Ovary (tissue), 10 donors: ENCODE measurements at places on chromosomes 13 and 19. TPM values are rescaled to one million over a fixed set of nuclear protein-coding genes. Genes with fewer than 3 reads are reported as not detected.

DNA sequence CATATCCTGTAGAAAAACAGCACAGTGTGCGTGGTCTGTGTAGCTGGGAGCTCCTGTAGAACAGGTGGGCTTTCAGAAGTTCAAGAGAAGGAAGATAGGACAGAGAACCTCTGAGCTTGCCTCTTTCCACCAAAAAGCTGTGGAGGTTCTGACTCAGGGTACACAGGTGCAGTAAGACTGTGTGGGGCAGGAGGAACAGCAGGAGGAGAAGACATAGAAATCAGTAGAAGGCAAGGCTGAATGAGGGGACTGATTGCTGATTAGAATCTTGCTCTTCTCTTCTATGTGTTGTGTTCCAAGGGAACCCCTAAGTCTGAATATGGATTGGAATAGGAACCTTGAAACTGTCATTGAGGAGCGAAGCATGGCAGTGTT lies 122.7 kb downstream of the AKAP11 start:
- DNase-seq: no peak
- no peak overlapping the region for H3K4me3 ChIP-seq
- H3K27me3 ChIP-seq: no peaks in the 10 kb centered on the region
- H3K36me3 ChIP-seq: no peaks in the 10 kb centered on the region
- no peak overlapping the region for H3K27ac ChIP-seq

GRCh38 chr13:25302121-25302520 lies 696 bp downstream of the NUP58 start:
- no peak for DNase-seq
- no peaks in the 10 kb centered on the region for H3K27me3 ChIP-seq
- peak overlapping the region; percentile 94 for H3K27ac ChIP-seq
- H3K4me1 ChIP-seq: peaks cover 5% of the 10 kb centered on the region
- H3K4me3 ChIP-seq: peak overlapping the region; percentile 63
- H3K36me3 ChIP-seq: no peaks in the 10 kb centered on the region

The CNN1 gene
- 53.9 TPM for total RNA-seq

The ZNF613 gene
- total RNA-seq: 7.8 TPM

DNA sequence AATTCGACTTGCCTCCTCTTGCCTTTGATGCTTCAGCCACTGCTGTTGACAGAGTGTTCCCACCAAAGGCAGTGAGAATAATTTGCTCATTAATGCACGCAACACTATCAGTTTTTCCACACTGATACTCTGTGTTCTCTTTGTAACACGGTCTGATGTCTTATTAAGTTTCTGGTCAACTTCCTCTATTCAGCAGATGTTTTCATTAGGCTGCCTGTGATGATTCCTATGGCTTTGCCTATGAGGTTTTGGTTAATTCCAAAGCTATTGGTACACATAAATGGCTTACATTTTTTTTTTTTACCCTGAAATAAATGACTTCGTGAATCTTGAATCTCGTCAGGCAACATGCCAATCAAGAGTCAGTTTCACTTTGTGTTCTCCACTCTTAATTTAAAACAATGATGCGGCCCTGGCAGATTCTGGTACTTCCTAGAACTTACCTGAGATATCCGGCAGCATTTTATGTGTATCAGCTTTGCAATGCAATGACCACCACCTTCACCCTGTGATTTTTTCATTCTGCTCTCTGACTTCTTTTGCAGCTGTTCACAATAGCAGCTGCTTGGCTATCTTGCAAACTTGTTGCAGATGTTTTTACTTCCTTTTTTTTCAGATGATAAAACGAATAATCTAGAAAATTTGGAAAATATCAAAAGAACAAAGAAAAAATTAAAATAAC lies 27.5 kb upstream of the KL start:
- H3K27ac ChIP-seq: no peak overlapping the region
- H3K36me3 ChIP-seq: no peaks in the 10 kb centered on the region

The C13orf42 gene
- not detected for total RNA-seq

DNA sequence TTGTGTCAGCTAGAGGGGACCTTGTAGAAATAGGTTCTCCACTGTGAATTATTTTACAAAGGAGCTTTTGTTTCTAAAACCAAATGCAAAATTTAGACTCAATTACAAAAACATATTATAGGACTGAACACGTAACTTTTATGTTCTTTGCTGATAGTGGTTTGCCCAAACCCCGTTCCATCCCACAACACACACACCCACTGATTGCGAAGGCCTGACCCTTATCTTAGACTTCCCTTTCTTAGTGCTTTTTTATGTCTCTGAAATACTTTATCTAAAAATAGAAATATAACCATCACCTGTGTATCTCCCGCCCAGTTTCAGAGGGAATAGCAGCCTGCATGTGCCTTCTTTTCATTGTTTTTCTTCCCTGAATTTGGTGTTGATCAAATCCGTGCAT lies 13.0 kb downstream of the CCNA1 start:
- no peaks in the 10 kb centered on the region for H3K27me3 ChIP-seq
- no peak overlapping the region for H3K27ac ChIP-seq

DNA sequence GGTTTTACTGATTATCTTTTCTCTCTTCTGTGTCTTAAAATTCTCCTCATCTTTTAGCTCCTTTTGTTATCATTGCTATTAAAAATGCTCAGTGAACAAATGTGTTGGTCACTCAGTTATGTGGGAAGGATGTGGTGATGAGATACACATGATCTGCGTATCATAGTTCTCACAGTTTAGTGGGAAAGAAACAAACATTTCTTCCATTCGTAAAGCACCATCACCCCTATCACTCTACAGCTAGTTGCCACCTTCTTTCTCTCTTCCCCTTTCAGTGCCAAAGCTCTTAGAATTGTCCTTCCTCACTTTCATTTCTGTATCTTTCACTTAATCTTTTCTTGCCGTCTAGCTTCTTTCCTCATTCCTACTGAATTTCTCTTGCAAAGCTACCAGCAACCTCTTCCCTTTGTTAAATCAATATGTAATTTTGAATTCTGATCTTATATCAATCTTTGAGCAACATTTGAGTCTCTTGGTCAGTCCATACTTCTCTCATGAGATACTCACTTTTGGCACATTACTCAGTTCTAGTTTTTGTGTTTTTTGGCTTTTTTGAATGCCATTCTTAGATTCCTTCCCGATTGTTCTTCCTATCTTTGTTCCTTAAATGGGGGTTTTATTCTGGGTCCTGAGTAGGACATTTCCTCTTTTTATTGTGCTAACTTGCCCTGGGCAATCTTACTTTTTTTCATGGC lies 122.3 kb downstream of the PCCA start:
- no peak for DNase-seq
- H3K27me3 ChIP-seq: no peaks in the 10 kb centered on the region
- no peaks in the 10 kb centered on the region for H3K4me1 ChIP-seq
- H3K27ac ChIP-seq: no peak overlapping the region
- H3K36me3 ChIP-seq: no peaks in the 10 kb centered on the region

The ACER1 gene
- not detected for total RNA-seq

The B9D2 gene
- total RNA-seq: 5.3 TPM

DNA sequence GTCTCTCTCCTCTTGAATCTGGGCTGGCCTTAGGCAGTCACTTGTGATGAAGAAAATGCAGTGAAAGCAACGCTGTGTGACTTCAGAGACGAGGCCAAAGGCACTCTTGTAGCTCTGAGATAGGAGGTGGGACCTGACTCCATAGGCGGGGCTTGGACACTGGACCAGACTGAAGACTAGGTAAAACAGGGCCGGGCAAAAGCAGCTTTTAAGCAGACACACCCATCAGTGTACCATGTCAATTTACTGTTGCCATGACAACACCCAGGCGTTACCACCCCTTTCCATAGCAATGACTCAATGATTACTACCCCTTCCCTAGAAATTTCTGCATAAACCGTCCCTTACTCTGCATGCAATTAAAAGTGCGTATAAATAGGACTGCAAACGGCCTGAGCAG lies 6.6 kb upstream of the EID2 start:
- no peak overlapping the region for H3K4me3 ChIP-seq
- H3K27ac ChIP-seq: no peak overlapping the region

The LPAR6 gene
- total RNA-seq: 12.2 TPM

The TSKS gene
- total RNA-seq: not detected

GRCh38 chr19:5923356-5923755 lies 9.3 kb downstream of the CAPS start:
- no peak for DNase-seq
- H3K4me1 ChIP-seq: no peaks in the 10 kb centered on the region
- H3K27me3 ChIP-seq: no peaks in the 10 kb centered on the region
- H3K36me3 ChIP-seq: no peaks in the 10 kb centered on the region
- H3K27ac ChIP-seq: no peak overlapping the region

DNA sequence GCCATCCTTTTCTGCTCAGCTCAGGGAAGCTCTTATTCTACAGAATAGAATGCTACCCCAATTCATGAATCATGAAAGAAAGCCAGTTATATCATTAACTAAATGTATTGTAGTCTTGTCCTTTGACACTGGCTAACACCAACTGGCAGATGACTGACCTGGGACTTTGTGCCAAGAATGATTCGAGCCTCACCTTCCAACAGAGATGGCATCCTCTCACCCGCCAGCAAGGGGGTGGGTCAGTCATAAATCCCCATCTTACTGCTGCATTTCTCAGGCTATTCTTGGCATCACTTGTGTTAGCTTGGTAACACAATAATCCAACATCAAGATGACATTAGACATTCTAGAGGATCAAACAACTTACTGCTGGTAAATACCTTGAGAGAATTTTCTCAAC lies 1239.8 kb upstream of the MIR17HG start:
- no peaks in the 10 kb centered on the region for H3K4me1 ChIP-seq
- no peak overlapping the region for H3K27ac ChIP-seq
- H3K4me3 ChIP-seq: no peak overlapping the region
- H3K27me3 ChIP-seq: peaks cover 2% of the 10 kb centered on the region
- no peak for DNase-seq

The RAB3A gene
- total RNA-seq: 6.6 TPM

GRCh38 chr19:6100284-6100915 lies 9.9 kb downstream of the RFX2 start:
- no peaks in the 10 kb centered on the region for H3K36me3 ChIP-seq
- H3K27ac ChIP-seq: no peak overlapping the region
- no peak for DNase-seq
- H3K4me1 ChIP-seq: peaks cover 15% of the 10 kb centered on the region
- no peak overlapping the region for H3K4me3 ChIP-seq
- H3K27me3 ChIP-seq: no peaks in the 10 kb centered on the region

- peaks cover 5% of the 10 kb centered on the region for H3K27me3 ChIP-seq
- H3K4me3 ChIP-seq: no peak overlapping the region
- no peak overlapping the region for H3K27ac ChIP-seq
- H3K4me1 ChIP-seq: peaks cover 1% of the 10 kb centered on the region
Measured at GRCh38 chr13:99986741-99987140, 5.2 kb downstream of the ZIC2 start.

- no peak for DNase-seq
- H3K27me3 ChIP-seq: no peaks in the 10 kb centered on the region
- H3K4me1 ChIP-seq: peaks cover 15% of the 10 kb centered on the region
- no peak overlapping the region for H3K27ac ChIP-seq
Measured at GRCh38 chr19:47615714-47616113, 6.8 kb downstream of the BICRA start.

The KRTDAP gene
- total RNA-seq: 0.92 TPM

The COL5A3 gene
- total RNA-seq: 9.0 TPM

DNA sequence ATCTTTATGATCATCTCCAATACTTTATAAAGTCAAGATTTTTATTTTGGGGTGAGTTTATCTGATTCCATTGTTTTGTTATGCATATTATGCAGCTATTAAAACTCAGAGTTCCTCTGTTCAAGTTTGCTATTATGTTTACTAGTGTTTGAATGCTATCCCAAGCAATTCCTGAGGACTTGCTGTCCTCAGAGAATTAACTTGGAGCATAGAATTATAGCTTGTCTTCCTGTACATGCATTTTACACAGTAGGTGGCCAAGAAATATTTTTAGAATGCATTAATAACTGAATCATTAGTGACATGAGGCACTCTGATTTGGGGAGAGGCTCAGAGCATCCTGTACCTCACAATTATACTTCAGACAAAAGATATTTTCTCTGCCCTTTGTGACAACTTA lies 195.6 kb upstream of the MIR17HG start:
- H3K27me3 ChIP-seq: no peaks in the 10 kb centered on the region
- no peaks in the 10 kb centered on the region for H3K4me1 ChIP-seq
- H3K27ac ChIP-seq: no peak overlapping the region
- no peak for DNase-seq
- H3K36me3 ChIP-seq: no peaks in the 10 kb centered on the region

DNA sequence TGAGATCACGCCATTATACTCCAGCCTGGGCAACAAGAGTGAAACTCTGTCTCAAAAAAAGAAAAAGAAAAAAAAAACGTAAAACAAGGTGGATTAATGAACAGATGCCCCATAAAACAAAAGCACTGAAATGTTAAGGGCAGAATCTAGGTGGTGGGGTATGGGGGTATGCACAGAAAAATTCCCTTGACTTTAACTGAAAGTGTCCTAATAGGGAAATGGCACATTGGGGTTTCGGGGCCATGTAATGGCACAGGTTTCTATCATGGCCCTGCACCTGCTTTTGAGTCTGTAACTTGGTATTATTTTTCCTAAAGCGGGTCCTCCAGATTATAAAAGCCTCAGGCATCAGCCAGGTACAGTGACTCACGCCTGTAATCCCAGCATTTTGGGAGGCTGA lies 16.2 kb downstream of the NOP53 start:
- DNase-seq: no peak
- peaks cover 3% of the 10 kb centered on the region for H3K4me1 ChIP-seq
- H3K4me3 ChIP-seq: no peak overlapping the region
- H3K27me3 ChIP-seq: no peaks in the 10 kb centered on the region
- no peak overlapping the region for H3K27ac ChIP-seq
- H3K36me3 ChIP-seq: no peaks in the 10 kb centered on the region

- H3K4me1 ChIP-seq: peaks cover 24% of the 10 kb centered on the region
- no peaks in the 10 kb centered on the region for H3K27me3 ChIP-seq
- H3K27ac ChIP-seq: peak overlapping the region; percentile 91
- peak; percentile 95 for DNase-seq
- H3K4me3 ChIP-seq: peak overlapping the region; percentile 42
- H3K36me3 ChIP-seq: no peaks in the 10 kb centered on the region
Measured at GRCh38 chr19:18416778-18417249, 2.4 kb upstream of the SSBP4 start.

The CCL25 gene
- total RNA-seq: not detected

- H3K36me3 ChIP-seq: no peaks in the 10 kb centered on the region
- no peak for DNase-seq
- no peak overlapping the region for H3K4me3 ChIP-seq
Measured at GRCh38 chr13:20860844-20861243, 41.7 kb downstream of the XPO4 start.

The PPP1R37 gene
- total RNA-seq: 18.6 TPM

The ZNF547 gene
- 3.7 TPM for total RNA-seq

DNA sequence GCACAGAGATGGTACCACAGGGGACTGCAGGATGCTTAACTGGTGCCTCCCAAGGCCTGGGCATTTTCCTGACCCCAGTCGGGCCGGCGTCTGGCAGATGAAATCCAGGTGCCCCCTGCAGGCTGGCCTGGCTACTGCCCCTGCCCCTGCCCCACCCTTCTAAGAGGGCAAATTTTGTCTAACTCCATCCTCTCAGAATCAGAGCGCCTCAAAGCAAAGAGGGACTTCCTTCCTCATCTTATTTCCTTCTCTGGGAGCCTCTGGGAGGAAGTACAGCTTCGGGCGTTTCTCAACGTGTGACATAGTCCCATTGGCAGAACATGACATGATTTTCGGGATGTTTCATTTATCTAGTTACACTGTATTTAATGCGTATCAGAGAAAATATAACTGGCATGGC lies 2.7 kb downstream of the PRKACA start:
- peaks cover 38% of the 10 kb centered on the region for H3K4me1 ChIP-seq
- no peak overlapping the region for H3K4me3 ChIP-seq
- H3K36me3 ChIP-seq: no peaks in the 10 kb centered on the region
- H3K27ac ChIP-seq: peak overlapping the region; percentile 96
